CD8-positive, alpha-beta memory T cell (primary cell): ENCODE measurements at places on chromosomes 4 and X.

GRCh38 chrX:131746491-131746968 is 202.7 kb downstream of the OR13H1 start:
- DNase-seq: no peak

GRCh38 chrX:10444204-10444603 is 176.2 kb downstream of the MID1 start:
- no peak for DNase-seq

GRCh38 chr4:113173126-113173792 is 123.8 kb downstream of the ANK2 start:
- DNase-seq: no peak

- no peak for DNase-seq
Observed at GRCh38 chr4:6875431-6875831, 34.2 kb upstream of the TBC1D14 start.

DNA sequence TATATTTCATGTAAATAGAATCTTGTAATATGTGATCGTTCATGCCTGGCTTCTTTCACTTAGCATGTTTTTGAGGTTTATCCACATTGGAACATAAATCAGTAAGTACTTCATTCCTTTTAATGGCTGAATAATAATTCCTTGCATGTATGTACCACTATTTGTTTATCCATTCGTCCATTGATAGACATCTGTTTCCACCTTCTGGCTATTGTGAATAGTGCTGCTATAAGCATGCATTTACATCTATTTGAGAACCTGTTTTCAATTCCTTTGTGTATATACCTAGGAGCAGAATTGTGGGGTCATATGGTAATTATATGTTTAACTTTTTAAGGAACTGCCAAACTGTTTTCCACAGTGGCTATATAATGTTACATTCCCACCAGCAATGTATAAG is 356.7 kb upstream of the DIPK2B start:
- no peak for DNase-seq
